Aorta (tissue), 5 donors: ENCODE measurements at places on chromosomes 16 and 17. TPM values are rescaled to one million over a fixed set of nuclear protein-coding genes. Genes with fewer than 3 reads are reported as not detected.

- DNase-seq, result peak; percentile 93
Observed at GRCh38 chr16:72938795-72939164, 109.1 kb downstream of the ZFHX3 start.

DNA sequence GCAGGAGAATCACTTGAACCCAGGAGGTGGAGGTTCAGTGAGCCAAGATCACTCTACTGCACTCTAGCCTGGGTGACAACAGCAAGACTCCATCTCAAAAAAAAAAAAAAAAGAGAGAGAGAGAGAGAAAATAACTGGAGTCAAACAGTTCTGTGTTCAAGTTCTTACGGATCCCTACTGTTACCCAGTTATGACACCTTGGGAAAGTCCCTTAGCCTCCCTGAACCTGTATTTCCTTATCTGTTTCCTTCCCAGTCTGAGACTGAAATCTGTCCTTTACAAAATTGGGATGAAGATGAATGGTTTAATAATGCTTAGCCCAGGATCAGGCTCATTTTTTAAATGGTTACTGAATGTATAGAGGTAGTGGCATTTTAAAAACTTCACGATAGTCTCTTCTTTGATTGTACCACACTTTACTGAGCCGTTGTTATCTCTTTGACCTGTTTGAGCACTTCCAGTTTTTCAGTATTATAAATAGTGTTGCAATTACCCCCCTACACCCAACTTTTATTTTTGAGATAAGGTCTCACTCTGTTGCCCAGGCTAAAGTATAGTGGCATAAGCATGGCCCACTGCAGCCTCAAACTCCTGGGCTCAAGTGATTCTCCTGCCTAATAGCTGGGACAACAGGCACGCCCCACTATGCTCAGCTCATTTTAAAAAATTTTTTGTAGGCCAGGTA lies 17.1 kb downstream of the ZNF768 start:
- DNase-seq, result no peak

Gene CLEC18A
- 1.9 TPM for total RNA-seq

DNA sequence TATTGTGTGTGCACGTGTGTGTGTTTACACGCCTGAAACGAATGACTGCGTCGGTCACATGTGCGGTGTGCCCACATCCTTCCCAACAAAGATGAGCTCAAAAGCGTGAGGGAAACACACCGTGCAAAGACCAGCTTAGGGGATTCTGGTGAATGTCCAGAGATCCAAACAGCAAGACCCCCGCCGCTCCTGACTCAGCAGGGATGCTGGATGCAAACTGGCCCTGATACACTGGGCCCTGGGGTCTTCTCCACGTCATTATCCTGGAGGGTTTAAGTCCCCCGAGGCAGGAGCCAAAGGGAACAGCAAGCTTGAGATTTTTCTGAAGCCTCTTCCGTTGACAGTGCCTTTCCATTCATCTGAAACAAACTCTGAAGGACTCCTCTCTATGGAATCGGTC lies 59.2 kb downstream of the TBC1D16 start:
- peak; percentile 72 for DNase-seq

DNA sequence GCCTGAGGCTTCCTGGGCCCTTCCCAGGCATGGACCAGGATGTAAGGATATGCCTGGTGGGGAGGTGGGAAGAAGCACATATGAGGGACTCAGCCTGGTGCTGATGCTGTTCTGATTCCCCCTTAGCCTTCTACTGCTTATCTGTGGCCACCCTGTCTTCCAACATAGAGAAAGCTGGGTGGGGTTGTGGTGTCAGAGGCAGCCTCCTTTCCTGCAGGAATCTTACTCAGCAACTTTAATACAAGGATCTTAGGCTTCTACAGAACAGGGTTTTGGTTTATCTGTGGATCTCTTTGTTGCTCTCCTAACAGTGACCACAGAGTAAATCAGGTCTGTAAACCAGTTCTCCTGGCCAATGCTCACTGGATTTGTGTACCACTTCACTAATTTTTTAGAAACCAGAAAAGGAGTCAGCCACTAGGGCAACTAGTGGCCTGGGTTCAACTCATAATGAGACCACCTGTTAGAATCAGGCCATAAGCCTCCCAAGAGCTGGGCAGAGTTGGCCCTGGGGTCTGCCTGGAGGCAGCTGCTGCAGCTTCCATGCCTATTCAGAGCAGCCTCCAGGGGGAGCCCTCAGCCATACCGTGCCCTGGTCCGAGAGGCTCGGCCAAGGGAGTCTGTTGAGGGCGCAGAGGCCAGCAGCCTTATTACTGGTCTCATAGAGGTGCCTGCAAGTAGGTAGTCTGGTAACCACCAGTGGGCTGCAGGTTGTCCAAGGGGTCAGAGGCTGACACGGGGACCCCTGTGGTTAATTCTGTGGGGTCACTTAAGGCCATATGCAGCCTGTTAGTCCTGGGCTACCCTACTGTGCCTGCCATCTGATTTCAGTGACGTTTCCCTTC lies 7.1 kb downstream of the HAS3 start:
- DNase-seq, result peak; percentile 69
